A549 treated with ZK216348 at 1 μM for 4 hours (cell line): ENCODE measurements at places on chromosomes 7 and 10. TPM values are rescaled to one million over a fixed set of nuclear protein-coding genes. Genes with fewer than 3 reads are reported as not detected.

Gene AHR
- total RNA-seq, result 7.4 to 15.0 TPM (median 13.9 TPM) in 5 replicates

Gene NAT16
- total RNA-seq, result 0.13 to 0.29 TPM (median 0.22 TPM) in 5 replicates

Gene CLRN3
- not detected in 5 replicates for total RNA-seq

Gene NRCAM
- 51.1 to 138 TPM (median 95.4 TPM) in 5 replicates for total RNA-seq

Gene ITGB8
- total RNA-seq, result 0.68 to 1.5 TPM (median 0.89 TPM) in 5 replicates

Gene CAMK2B
- total RNA-seq, result 0.08 to 0.36 TPM (median 0.21 TPM) in 5 replicates

Gene MRPS17
- 23.3 to 34.8 TPM (median 25.7 TPM) in 5 replicates for total RNA-seq

Gene CACNB2
- total RNA-seq, result not detected in 5 replicates

Gene MINDY3
- 9.3 to 16.8 TPM (median 13.3 TPM) in 5 replicates for total RNA-seq
